Right cardiac atrium (tissue), 5 donors: ENCODE measurements at places on chromosomes 3 and 15. TPM values are rescaled to one million over a fixed set of nuclear protein-coding genes. Genes with fewer than 3 reads are reported as not detected.
A peak's percentile ranks its signal among the peaks of the same experiment; 100 is the strongest.

SLC22A13 gene
- 0.29 TPM for total RNA-seq

ACSBG1 gene
- not detected for total RNA-seq

GOLGA6L7 gene
- total RNA-seq: not detected

RPUSD3 gene
- 37.7 TPM for total RNA-seq

RLBP1 gene
- total RNA-seq: not detected

RTP3 gene
- not detected for total RNA-seq

- DNase-seq: peak; percentile 95
These were observed 5.0 kb downstream of the GATA2 start for GRCh38 chr3:128487813-128488635.

DNA sequence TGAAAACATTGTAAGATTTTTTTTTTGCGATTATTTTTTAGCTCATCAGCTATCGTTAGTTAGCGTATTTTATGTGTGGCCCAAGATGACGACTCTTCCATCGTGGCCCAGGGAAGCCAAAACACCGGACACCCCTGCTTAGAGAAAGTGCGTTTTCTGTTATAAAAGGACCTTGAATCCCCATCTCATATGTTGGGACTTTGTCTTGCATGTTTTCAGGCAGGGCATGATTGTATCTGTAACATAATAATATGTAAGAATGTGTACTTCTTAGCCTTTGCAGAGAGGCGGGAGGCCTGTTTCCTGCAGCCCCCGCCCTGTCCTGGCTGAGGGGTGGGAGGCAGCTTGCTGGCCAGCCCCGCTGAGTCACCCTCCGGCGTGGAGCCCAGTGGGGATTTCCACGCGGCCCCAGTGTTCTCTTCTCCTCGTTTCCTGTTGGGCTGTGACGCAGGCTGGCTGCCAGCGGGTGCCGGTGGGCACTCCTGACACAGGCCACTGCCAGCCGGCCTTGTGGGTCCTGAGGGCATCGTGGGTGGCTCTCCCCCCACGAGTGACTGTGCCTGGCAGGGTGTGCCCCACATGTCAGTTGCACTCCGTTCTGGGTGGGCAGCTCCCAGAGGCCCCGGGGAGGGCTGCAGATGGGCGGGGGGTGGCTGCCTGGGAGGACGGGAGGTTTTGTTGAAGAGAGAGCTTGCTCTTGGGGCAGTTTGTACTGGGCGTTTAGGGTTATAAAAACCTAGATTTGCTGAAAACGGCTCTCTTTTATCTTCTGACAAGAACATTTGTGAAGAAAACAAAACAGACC, 55.6 kb downstream of the SMAD3 start:
- DNase-seq: peak; percentile 97

- DNase-seq: no peak
These were observed 51.5 kb downstream of the UMPS start for GRCh38 chr3:124781476-124782376.

DNA sequence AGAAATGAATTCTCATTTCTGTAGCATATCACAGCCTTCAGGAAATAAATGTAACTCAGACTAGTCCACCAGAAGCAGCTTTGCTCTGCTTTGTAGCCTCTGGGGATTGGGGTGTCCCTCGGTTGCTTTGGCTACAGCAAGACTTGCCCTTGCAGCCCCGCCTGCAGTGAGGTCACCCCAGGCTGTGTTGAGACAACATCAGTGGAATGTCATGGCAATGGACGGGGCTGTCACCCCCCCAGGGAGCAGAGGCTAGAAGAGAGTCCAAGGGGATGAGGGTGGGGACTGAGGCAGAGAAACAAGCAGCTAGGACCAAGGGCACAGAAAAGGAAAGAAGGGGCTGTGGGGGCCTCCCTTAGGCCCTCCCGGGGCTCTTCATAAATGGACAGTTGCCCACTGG, 854 bp downstream of the CLEC3B start:
- DNase-seq: peak; percentile 94

- no peak for DNase-seq
These were observed 17.4 kb downstream of the MFSD1 start for GRCh38 chr3:158819282-158819681.

DNA sequence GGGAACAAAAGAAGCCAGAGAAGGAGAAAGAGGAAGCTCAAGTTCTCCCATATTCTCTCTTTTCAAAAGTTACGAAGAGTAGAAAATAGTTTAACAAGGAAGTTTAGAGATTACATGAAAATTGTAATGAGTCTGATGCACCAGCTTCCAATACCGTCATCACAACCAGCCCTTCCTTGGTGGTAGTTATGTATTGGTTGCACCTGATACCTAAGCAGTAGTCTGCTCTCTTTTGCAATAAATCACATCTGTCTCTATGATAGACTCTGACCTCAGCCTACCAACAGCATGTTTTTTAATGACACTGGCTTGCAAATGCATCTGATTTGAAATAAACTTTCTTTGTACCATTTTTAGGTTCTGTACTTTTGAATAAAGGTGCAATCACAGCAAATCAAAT, 575.8 kb downstream of the FHIT start:
- no peak for DNase-seq

DNA sequence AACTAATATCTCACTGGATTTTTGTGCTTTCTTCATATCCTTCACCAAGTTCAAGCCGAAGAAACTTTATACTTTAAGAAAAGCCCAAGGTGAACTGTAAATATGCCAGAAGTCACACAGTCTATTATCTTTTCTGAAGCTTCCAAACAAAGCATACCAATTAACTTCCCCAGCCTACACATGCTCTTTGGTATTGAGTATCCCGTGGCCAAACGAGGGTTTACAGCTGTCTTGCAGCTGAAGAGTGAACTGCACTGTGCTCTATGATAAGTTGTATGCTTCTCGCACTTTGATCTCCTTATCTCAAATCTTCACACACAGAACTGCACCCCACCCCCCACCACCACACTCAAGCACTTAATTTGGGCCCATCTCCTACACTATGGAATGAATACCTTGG, 215.6 kb upstream of the VEPH1 start:
- DNase-seq: no peak

DNA sequence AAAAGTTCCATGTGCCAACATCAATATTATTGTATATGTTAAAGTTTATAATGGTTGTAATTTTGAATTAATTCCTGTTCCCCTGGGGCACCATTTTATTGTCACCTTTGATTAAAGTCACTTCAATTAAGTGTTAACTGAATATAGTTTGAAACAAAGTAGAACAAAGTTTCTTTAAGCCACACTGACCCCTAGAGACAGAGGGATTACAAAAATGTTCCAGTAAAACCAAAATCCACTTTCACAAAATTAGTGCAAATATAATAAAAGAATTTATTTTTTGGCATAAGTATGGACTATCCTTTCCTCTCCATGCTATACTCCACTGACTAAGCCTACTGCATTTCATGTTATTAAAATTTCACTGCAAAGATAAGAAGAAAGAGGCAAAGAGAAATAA, 123.9 kb downstream of the ZMAT3 start:
- no peak for DNase-seq

GRCh38 chr3:196360586-196360985, 22.4 kb upstream of the TM4SF19 start:
- no peak for DNase-seq

GRCh38 chr3:161423911-161424522, 52.7 kb upstream of the SPTSSB start:
- DNase-seq: no peak
